T-helper 17 cell (primary cell): ENCODE measurements at places on chromosomes 6 and 20. TPM values are rescaled to one million over a fixed set of nuclear protein-coding genes. Genes with fewer than 3 reads are reported as not detected.

HLA-F gene
- 629 TPM for total RNA-seq

MDFI gene
- total RNA-seq = not detected

- peaks cover 4% of the 10 kb centered on the region for H3K36me3 ChIP-seq
- H3K4me1 ChIP-seq = peaks cover 31% of the 10 kb centered on the region
- no peaks in the 10 kb centered on the region for H3K27me3 ChIP-seq
- H3K4me3 ChIP-seq = peak overlapping the region; percentile 61
Measured at GRCh38 chr20:50380697-50381040, 129.5 kb upstream of the PTPN1 start.

GRCh38 chr6:90397047-90397446 lies 100.4 kb upstream of the BACH2 start:
- H3K4me3 ChIP-seq = peak overlapping the region; percentile 75
- H3K36me3 ChIP-seq = peaks cover 4% of the 10 kb centered on the region
- peaks cover 8% of the 10 kb centered on the region for H3K27me3 ChIP-seq
- H3K27ac ChIP-seq = peak overlapping the region; percentile 91

GRCh38 chr6:107564589-107564951 lies 74.7 kb downstream of the SOBP start:
- H3K27me3 ChIP-seq = peaks cover 61% of the 10 kb centered on the region
- no peak overlapping the region for H3K27ac ChIP-seq
- H3K4me1 ChIP-seq = no peaks in the 10 kb centered on the region
- no peaks in the 10 kb centered on the region for H3K36me3 ChIP-seq

ARHGAP18 gene
- 26.7 TPM for total RNA-seq

SAMD3 gene
- total RNA-seq = 14.5 TPM

GRCh38 chr20:37539424-37539823 lies 11.7 kb upstream of the BLCAP start:
- no peak overlapping the region for H3K27ac ChIP-seq
- H3K4me1 ChIP-seq = peaks cover 8% of the 10 kb centered on the region
- DNase-seq = no peak
- H3K4me3 ChIP-seq = no peak overlapping the region
- no peaks in the 10 kb centered on the region for H3K36me3 ChIP-seq

GRCh38 chr6:46937642-46938041 lies 15.9 kb upstream of the ADGRF5 start:
- no peaks in the 10 kb centered on the region for H3K4me1 ChIP-seq
- no peak overlapping the region for H3K4me3 ChIP-seq
- H3K27me3 ChIP-seq = peaks cover 18% of the 10 kb centered on the region
- no peak for DNase-seq
- no peak overlapping the region for H3K27ac ChIP-seq
- H3K36me3 ChIP-seq = peaks cover 2% of the 10 kb centered on the region

DNA sequence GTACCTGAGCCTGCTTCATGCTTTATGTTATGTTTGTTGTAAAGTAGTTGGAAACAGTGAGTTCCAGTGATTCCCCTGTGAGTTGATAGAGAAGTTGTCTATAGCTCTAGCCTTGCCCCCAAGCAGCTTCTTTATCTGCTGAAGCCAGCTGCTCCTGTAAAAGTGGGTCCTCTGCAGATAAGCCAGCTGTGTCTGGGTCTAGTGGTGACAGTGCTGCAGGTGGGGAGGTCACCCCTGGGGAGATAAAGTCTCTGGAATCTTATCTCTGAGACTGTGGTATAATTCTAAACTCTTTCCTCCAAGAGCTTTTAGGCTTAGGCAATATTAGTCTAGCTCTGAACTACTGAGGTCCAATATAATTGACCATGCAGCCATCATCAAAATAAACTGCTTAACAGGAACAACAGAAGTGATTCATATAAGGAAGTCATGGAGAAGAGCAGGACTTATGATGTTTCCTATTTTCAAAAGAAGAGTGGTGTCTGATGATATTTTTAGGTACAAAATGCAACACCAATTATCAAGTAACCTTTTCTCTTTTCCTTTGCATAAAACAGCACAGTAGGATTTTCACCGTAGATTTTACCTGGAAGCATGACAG lies 44.2 kb upstream of the TMEM217 start:
- no peak overlapping the region for H3K27ac ChIP-seq
- H3K27me3 ChIP-seq = no peaks in the 10 kb centered on the region

MRAP2 gene
- total RNA-seq = not detected

- H3K36me3 ChIP-seq = peaks cover 7% of the 10 kb centered on the region
- peaks cover 8% of the 10 kb centered on the region for H3K4me1 ChIP-seq
- no peak overlapping the region for H3K4me3 ChIP-seq
- no peaks in the 10 kb centered on the region for H3K27me3 ChIP-seq
- DNase-seq = no peak
- H3K27ac ChIP-seq = peak overlapping the region; percentile 16
Measured at GRCh38 chr6:152993431-152993830, 9.1 kb downstream of the MTRF1L start.
